ENCODE measurements at places on chromosomes 5 and 9. TPM values are rescaled to one million over a fixed set of nuclear protein-coding genes. Genes with fewer than 3 reads are reported as not detected.

DNA sequence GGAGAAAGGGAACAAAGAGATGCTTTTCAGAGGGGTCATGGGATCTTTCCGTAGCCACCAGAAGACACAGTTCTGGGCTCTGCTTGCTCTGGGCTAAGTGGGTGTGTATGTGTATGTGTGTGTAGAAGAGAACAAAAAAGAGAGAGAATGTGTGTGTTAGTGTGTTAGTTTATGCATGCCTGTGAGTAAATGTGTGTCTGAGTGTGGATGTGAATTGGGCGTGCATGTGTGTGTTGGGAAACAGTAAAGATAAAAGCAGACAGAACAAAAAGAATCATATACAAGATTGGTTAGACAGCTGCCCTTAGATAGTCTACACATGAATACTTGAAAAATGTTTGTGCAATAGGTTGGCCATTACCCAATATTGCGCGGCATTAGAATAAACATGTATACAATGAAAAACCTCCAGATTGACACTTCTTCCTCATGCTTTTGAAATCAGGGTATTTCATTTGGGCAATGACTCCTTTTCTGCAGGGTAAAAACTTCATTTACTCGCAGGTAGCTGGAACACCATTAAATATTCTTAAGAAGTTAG is 36.5 kb upstream of the HSPA9 start:
- DNase-seq: no peak

DNA sequence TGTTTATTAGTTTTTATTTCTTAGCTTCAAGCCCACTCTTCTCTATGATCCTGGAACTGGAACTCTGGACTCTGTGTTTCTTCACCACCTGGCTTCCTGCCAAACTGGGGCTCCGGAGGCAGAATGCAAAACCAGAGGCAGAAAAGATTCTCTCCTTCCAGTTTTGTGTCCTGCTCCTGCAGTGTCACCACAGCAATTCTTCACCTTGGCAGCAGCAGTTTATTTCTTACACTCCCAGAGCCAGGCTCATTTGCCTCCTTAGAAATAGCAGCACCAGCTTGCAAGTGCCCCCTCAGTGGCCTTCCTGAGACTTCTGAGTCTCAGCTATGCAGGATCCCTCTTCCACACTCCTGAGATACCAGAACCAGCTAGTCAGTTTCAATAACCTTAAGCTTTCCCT is 26.7 kb upstream of the CAMK4 start:
- DNase-seq: no peak

The GAS1 gene
- 7.8 TPM for total RNA-seq

DNA sequence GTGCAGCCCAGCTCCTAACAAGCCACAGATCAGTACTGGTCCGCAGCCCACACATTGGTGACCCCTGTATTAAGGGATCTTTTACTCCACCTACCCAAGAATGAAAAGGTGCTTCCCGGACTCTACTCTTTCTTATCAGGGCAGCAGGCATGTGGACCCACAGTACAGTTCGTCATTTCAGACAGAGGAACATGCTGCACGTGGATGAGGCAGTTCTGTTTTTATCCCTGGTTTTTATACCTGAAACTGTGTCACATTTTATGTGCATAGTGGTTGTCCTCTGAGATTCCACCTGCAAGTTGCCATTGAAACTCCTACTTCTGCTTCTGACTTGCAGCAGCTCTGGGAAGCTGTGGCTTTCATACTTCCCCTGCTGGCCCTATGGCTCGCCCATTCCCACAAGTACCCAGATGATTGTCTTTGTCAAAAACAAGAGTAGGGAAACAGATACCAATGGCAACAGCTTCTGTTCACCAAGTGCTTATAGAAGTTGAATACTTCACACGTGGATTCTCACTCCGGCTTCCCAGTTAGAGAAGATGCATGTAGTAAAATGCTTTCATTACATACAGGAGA is 208.0 kb downstream of the TRIO start:
- no peak for DNase-seq

The LCN12 gene
- total RNA-seq: not detected

The BTNL3 gene
- not detected for total RNA-seq
